Naive thymus-derived CD8-positive, alpha-beta T cell (primary cell): ENCODE measurements at places on chromosomes 6 and 20.

DNA sequence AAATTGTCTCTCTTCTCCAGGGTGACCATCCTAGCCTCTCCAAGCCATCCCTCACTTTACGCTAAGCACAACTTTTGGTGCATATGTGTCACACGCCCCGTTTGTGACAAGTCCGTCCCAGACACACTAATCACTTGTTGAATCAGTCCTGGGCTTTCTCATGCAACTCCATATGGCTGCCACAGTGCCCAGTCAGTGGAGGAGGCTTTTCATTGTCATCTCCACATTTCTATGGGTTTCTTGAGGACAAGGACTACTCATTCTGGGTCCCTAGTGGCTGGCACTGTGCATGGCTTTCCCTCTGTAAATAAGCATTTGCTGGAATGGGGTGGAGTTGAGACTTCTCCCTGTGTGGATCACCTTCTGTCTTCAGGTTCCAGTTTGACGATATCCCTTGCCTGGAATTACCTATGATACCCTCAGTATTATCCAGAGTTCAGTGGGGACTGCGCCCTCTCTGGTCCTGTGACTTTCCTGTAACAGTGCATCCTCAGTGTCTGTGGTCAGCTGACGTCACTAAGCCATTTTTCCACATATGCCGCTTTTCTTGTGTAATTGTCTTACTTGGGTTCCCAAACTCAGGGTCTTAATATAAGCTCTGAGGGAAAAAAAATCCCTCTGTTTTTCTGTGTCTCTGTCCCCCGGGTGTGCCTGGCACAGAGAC, 59.8 kb upstream of the MYL9 start:
- DNase-seq, result no peak

- peak; percentile 9 for DNase-seq
Observed at GRCh38 chr6:8219352-8219943, 117.1 kb upstream of the EEF1E1 start.

GRCh38 chr6:14077193-14077867, 40.2 kb upstream of the CD83 start:
- DNase-seq, result no peak

DNA sequence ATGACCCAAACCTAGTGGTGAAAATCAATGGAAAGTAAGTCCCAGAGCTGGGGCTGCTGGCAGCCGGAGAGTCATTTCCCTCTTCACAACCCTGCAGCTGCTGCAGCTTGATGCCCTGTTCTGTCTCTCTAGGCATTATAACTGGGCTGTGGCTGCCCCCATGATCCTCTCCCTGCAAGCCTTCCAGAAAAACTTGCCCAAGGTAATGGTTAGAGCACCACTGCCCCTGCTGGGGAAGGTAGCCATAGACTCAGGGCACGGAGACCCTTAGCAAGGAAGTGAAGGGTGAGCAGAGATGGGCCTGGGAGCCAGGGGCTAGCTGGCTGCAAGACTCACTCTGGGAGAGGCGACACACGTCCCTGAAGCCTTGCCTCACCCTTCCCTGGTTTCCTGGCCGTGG, 12.0 kb downstream of the LPIN3 start:
- no peak for DNase-seq

GRCh38 chr6:41626917-41627316, 11.4 kb upstream of the MDFI start:
- DNase-seq, result no peak

- no peak for DNase-seq
Observed at GRCh38 chr6:158475344-158476302, 84.3 kb upstream of the TMEM181 start.

DNA sequence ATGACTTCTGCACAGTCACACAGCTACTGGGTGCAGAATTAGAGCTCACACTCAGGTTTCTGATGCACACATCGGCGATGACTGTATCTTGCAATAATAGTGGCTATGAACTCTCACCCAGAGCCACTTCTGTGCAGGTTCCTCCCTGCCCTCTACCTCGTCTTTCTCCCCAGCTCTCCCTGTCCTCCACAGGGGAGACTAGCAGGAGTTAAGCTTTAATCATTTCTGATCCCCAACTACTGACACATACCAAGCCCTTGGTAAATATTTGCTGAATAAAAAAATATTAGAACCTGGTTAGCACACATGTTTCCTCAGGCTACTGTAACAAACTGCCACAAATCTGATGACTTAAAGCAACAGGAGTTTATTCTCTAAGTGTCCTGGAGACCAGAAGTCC, 222.7 kb upstream of the FOXA2 start:
- DNase-seq, result no peak

DNA sequence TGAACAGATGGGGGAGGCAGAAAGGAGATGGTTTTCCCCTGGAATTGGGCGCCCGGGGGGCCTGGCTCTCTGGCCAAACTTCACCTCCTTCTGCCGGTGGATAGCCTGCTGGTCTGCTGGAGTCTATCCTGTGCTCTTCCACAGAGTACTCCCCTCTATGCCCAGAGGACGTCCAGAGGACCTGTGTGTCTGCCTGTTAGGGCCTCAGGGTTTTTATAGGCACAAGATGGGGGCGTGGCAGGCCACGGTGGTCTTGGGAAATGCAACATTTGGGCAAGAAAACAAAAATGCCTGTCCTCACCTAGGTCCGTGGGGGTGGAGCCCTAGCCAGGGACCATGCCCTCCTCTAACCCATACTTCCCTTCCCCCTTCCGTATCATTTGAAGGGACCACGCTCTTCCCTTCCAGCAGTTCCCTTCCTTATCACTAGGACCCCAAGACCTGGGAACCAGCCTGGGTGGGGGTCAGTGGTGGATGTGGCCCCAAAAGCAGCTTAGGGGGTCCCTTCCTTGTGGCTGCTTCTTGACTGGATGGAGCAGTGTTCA, 53.6 kb upstream of the ZNF337 start:
- DNase-seq, result no peak

DNA sequence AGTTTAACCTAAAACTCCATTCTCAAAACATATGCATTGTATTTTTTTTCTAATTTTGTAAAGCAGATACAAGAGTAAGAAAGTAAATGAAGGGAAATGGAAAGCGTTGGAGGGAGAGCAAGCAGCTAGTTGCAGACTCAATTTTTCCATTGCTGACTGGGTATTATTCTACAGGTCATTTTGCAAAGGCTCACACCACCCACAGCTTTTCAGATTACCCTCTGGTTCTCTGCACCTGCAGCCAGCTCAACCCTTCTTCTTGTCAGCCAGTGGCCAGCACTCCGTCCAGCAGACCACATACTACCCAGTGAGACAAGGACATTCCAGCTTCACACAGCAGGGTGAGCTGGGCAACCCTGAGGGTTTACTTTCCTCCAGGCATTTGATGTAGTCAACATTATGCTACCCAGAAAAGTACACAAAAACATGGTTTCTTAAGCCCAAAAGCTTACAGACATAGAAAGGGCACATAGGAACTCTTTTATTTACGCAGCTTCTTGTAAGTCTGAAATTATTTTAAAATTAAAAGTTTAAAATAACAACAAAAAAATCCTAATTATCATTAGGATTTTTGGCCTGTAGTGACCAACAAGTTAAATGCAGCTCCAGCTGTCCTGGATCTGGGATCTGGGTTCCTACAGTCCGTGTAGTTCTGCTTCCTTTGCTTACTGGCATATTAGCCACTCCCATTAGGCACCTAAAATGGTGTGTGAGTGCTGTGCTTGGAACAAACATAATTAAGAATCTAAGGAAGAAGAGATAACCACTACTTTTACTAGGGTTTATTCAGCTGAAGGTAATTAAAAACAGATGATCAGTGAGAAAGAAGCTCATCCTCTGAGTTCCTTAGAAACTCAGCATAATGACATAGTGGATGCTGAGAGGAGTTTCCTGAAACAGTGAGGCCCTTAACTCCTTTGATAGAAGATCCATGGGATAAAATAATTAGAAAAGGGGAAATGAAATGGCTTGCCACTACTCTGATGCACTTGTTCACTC, 185.3 kb downstream of the PKHD1 start:
- DNase-seq, result no peak

GRCh38 chr6:55474382-55474781, 104.6 kb downstream of the HMGCLL1 start:
- no peak for DNase-seq

GRCh38 chr20:61184194-61184593, 67.9 kb upstream of the CDH4 start:
- DNase-seq, result no peak

- no peak for DNase-seq
Observed at GRCh38 chr20:42844751-42845150, 345.0 kb downstream of the PTPRT start.

DNA sequence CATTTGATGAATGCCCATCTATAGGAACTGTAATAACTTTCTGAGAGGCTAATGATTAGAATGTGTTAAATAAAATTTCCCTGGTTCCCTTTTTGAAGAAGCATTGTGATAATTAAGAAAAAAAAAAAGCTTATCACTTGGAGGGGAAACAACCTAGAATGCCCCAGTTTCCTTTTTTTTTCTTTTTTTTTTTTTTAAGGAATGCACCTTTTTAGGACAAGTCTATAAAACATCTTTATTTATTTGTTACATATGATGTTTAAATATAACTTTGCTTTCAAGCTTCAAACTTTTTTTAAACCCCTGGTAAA, 7.3 kb upstream of the MRPS10 start:
- DNase-seq, result no peak

- DNase-seq, result no peak
Observed at GRCh38 chr6:170031684-170032121, 259.2 kb downstream of the DLL1 start.

- DNase-seq, result peak; percentile 43
Observed at GRCh38 chr6:36912586-36912985, 26.8 kb downstream of the C6orf89 start.

- DNase-seq, result no peak
Observed at GRCh38 chr20:48131581-48131980, 346.3 kb upstream of the SULF2 start.

DNA sequence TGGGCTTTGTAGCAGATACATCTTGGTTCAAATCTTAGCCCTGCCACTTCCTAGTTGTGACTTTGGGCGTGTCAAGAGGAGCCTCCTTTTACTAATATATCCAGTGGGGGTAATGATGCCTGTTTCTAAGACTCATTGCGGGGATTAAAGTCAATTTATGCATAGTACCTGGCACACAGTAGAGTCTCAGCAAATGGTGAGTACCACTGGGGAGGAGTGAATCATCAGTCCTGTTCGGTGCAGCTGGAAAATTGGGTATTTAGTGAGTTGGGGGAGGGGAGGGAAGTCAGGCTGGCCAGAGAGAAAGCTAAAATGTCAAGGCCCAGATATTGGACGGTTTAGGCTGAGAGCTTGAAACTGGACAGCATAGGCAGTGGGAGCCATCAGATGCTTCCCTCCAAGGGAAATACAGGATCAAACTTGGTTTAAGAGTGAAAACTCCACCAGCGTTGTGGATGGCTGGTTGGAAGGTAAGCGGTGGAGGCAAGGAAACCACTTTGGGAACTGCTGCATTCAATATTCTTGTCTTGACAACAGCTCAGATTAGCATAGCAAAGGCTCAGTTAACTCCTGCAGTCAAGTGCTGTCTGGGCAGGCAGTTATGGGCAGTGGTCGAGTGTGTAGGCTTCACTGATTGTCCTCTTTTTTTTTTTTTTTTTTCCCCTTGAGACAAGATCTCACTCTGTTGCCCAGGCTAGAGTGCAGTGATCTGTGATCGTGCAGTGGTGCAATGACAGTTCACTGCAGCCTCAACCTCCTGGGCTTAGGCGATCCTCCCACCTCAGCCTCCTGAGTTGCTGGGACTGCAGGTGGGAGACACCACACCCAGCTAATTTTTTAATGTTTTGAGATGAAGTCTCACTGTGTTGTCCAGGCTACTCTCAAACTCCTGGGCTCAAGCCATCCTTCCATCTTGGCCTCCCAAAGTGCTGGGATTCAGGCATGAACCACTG, 12.9 kb downstream of the PPP1R16B start:
- no peak for DNase-seq

GRCh38 chr6:12967686-12968085, 251.1 kb downstream of the PHACTR1 start:
- no peak for DNase-seq

GRCh38 chr6:108650781-108651180, 90.1 kb downstream of the FOXO3 start:
- DNase-seq, result no peak

DNA sequence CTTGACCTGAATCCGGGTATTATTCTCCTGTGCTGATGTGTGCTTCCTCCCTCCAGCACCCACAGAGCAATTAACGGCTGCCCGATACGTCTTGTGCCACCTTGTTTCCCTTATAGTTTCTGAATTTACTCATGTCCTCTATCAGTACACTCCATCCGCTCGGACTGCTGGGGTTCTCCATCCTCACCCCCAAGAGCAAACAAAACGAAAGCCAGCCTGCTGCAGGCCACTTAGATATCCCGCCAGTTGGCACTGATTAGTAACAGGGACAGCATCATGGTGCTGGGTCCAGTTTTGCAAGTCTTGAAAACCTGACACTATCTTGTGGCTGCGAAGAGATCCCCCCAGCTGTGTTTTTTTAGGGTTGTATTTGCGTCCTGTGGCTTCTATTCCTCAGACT, 71.8 kb downstream of the SSR1 start:
- DNase-seq, result no peak

- no peak for DNase-seq
Observed at GRCh38 chr20:54184071-54184470, 10.3 kb upstream of the CYP24A1 start.

- no peak for DNase-seq
Observed at GRCh38 chr20:9243986-9244385, 175.1 kb downstream of the PLCB4 start.

GRCh38 chr6:25177500-25178028, 101.6 kb upstream of the CARMIL1 start:
- DNase-seq, result no peak

GRCh38 chr6:104862456-104862855, 2.7 kb upstream of the HACE1 start:
- no peak for DNase-seq

- no peak for DNase-seq
Observed at GRCh38 chr6:134921721-134922261, 28.1 kb downstream of the ALDH8A1 start.

- no peak for DNase-seq
Observed at GRCh38 chr20:62238569-62239277, 402 bp downstream of the OSBPL2 start.

GRCh38 chr6:166052837-166053236, 114.8 kb downstream of the TBXT start:
- no peak for DNase-seq

GRCh38 chr20:8932192-8933165, 136.4 kb upstream of the PLCB4 start:
- DNase-seq, result no peak

DNA sequence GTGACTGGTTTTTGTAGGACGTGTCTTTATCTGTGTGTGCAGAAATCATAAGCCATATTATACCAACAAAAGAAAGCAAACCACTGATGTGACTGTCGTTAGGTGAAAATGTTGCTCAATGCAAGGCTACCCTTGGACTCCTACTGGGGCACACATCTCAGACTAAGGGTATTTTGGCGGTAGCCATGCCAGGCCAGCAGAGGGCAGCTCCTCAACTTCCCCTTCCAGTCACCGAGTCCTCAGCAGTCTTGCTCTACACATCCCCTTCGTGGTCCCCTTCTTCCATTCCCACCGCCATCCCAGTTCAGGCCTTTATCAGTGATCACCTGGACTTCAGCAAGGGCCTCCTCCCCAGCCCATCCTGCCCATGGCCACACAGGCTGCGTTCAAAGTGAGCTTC, 113.7 kb upstream of the GGTLC1 start:
- DNase-seq, result peak; percentile 10

GRCh38 chr6:19697744-19698290, 139.4 kb upstream of the ID4 start:
- DNase-seq, result no peak
